ENCODE measurements at places on chromosomes 1 and 21.

GRCh38 chr1:12696658-12697057, 19.3 kb upstream of the AADACL3 start:
- no peak for DNase-seq

DNA sequence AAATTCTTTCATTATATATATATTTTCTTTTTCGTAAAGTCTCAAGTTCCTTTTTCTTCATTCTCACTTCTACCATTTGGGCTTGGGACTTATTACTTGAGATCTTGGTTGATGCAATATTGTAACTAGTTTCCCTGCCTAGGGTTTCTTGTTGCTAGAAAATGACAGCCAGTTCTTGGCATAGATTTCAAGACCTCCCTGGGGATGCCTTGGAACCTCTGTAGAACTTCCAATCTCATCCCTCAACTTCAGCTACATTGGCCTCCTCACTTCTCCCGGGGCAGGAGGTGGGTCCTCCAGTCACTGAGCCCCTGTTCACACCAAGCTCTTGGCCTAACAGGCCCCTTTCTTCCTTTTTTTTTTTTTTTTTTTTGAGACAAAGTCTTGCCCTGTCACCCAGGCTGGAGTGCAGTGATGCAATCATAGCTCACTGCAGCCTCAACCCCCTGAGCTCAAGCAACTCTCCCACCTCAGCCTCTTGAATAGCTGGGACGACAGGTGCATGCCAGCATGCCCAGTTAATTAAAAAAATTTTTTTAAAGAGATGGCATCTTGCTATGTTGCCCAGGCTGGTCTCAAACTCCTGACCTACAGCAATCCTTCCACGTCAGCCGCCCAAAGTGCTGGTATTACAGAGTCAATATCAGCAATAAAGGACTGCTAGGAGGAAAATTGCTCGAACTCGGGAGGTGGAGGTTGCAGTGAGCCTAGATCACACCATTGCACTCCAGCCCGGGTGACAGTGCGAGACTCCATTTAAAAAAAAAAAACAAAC, 33.1 kb downstream of the MAP3K7CL start:
- peak; percentile 38 for DNase-seq

DNA sequence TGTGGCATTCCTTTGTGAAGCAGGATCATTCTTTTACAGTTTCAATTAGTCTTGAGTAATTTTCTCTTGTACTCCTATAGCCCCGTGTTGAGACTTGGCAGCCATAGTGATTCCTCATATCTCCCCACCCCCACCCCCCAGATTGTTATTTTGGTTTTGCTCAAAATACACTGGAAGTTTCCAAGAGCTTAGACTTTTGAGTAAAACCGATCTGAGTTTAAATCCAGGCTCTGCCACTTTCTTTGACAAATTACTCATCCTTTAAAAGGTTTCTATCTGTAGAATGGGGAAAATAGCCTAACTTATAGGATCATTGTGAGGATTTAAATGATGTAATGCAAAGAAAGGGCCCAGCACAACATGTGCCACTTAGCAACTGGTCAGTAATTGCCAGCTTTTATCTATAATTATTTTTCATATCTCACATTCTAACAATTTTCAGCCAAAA, 53.1 kb upstream of the RC3H1 start:
- DNase-seq = no peak

GRCh38 chr1:119647734-119648619, at the start of gene ZNF697:
Gene ZNF697 (minus strand): TSS chr1:119648266. CDS start chr1:119626100, 22,166 bp downstream.
- peak; percentile 87 for DNase-seq

GRCh38 chr21:32844653-32845436, 73.3 kb upstream of the PAXBP1 start:
- DNase-seq = peak; percentile 7

DNA sequence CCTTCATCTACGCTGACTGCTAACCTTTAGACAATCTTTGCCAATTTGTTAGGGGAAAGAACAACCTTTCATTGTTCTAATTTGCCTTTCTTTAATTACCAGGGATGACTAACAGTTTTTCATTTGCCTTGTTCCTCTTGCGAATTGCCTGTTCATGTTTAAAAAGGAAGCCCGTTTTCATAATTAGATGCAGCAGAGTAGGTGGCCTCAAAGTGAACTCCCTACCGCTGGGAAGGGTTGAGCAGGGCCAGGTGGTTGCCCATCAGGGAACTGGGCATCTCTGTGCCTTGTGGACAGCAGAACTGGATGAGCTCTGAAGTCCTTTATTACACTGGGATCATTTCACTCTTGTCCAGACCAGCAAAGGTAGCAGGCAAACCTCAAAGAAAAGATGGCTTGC, 59.0 kb downstream of the HIVEP3 start:
- DNase-seq = no peak

- no peak for DNase-seq
Observed at GRCh38 chr1:160768295-160768657, 27.7 kb upstream of the LY9 start.

DNA sequence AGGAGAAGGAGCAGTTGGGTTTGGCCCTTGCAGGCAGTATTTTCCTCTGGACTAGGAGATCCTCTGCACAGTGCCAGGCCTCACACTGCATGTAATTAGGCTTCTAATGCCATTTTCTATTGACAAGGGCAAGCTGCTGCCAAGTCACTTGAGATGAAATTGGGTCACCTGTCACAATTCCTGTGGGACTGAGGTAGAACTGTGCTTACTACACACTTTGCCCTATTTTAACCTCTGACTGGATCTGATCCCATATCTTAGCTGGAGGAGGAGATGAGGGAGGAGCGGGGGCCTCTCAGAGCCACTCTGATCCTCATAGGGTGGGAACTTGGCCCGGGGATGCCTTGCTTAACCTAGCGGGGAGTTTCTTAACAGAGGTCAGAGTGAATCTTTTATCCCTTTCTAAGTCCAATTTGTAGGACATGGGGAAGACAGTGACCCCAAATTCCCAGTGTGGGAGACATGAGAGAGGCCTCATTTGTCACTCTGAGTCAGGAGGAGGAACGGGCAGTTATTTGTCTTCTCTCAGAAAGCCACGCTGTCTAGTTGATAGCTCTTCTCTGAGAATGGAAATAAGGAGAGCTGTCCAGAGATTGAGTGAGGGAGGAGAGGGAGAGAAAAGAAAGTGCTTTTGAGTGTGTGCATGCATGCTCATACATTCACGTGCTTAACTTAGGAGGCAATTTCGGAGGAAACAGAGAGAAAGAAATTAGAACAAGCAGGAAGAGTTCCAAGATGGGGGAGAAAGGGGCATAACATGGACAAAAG, 121.3 kb downstream of the CACNA1E start:
- no peak for DNase-seq

- no peak for DNase-seq
Observed at GRCh38 chr1:10108134-10108663, 75.4 kb downstream of the UBE4B start.

- no peak for DNase-seq
Observed at GRCh38 chr1:66240491-66241484, 293.2 kb upstream of the SGIP1 start.

- no peak for DNase-seq
Observed at GRCh38 chr1:218890451-218890850, 283.2 kb upstream of the LYPLAL1 start.

GRCh38 chr1:236457775-236458174, 63.7 kb downstream of the EDARADD start:
- no peak for DNase-seq

DNA sequence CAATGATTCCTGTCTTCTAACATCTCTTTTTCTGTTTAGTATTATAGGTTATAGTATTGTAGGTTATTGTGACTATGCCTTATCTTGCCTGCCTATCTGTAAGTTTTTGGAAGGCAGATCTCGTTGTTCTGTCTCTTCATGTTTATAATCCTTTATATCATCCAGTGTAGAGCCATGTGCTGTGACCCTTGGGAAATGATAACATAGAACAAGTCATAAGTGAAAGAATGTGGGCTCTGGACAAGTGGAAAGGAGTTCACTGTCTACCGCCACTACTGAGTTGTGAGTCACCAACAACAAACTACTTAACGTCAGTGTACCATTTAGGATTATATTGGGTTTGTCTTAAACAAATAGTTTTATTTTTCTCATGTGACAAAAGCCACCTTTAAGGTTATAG, 139.3 kb downstream of the LYPLAL1 start:
- DNase-seq = no peak

DNA sequence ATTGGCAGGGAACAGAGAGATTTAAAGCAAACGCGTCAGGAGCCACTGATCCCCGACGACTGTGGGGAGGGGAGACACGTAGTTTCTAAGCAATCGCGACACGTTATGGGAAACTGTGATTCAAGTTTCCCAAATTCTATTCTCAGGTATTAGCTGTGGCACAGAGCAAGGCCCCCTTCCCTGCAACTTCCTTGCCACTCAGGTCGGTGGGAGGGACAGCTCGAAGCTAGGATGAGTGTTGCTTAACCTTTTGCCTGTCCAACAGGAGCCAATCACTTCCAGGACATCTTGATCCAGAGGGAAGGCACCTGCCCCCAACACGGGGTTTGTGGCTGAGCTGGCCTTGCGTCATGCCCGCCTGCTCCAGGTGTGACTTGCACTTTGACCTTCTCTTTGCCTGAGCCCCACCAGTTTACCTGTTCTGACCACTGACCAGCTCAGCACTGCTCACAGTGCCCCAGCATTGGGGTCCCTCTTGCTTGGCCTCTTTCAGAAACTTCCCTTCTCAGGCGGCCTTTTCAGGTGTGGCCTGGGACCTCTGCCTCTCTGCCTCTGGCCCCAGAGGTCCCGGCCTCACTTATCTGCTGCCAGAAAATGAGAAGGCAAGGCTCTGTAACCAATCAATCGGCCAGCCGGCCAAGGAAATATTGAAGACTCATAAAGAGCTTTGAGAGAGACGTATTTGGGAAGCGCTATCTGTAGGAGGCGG, 24.6 kb downstream of the TEX35 start:
- DNase-seq = no peak

DNA sequence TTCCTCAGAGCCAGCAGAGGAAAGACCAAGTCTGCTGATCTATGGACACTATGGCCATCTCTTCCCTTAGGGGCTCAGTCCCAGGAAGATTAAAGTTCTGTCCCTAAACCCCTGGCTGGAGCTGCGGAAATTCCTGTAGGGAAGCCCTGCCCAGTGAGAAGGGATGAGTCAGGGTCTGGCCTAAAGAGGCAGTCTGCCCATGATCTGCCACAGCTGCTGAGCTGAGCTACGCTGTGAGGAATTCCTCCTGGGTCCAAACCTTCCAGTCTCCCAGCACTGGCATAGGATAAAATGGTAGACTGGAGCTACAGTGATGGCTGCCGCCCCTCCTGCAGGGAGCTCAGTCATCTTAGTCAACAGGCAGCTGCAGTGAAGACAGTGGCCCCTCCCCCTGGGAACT, 213.7 kb downstream of the BRINP2 start:
- DNase-seq = no peak

DNA sequence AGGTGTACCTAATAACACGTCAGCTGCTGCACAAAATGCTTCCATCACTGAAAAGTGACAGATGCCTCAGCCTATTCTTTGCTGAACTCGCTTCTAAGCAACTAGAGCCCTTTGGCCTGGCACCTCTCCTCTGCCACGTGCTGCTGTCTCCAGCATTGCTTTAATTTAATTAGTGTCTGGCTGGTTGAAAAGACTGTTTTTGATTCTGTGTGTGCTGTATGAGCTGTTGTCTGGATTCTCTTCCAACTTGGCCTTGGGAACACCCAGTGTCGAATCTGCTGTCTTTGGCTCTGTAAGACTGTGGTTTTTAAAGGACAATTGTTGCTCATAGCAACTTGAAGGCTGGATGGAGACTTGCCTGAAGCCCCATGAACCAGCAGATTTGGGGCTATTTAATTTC, 109.5 kb downstream of the PSMG1 start:
- DNase-seq = no peak

DNA sequence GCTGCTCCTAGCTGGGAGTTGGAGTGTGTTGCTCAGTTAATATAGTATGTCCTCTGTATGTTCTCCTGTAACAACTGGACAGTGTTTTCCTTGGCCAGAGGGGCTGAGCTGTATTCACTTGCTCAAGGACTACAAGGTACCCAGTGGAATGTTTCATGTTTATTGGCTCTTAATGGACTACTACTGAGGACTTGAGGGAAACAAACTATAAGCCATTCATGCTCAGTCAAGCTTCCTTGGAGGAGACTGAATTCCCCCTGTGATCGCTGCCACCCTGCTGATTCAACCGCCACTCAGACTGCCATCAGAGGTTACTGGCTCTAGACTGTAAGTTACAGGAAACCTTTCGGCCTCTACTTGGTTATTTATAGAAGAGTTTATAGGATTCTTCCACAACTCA, 166.6 kb downstream of the ZC3H11B start:
- no peak for DNase-seq

DNA sequence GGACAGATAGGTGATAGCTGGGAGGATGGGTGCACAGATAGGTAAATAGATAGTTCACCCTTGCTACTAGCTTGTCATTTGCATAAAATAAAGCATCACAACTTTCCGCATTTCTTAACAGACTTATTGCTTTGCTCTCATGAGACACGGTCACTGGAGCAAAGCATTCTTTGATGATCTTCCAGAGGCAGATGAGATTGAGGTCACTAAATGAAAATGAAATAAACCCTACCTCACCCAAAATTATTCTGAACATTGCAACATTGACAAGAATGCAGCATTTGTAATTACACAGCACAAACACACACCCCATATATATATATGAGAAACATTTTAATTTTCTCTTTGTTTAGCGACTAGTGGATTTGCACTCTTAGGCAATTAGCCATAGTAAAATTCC, 107.6 kb downstream of the SNX7 start:
- no peak for DNase-seq

DNA sequence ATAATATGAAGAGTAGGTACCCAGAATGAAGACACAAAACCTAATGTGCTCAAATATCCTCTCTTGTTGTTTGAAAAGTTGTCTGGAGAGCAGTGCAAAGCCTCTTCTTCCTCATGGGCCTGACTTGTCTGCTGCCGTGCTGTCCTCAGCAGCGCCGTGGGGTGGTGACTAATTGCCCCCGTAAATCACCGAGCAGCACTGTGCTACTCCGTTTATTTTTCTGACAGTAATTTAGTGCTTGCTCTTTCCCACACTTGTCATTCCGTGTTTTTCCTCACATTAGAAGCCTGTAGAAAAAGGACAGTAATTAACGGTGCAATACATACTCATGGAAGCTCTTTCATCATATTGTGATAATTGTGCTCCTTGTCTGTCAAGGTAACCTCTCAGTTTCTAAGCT, 114.8 kb upstream of the BARHL2 start:
- DNase-seq = no peak

DNA sequence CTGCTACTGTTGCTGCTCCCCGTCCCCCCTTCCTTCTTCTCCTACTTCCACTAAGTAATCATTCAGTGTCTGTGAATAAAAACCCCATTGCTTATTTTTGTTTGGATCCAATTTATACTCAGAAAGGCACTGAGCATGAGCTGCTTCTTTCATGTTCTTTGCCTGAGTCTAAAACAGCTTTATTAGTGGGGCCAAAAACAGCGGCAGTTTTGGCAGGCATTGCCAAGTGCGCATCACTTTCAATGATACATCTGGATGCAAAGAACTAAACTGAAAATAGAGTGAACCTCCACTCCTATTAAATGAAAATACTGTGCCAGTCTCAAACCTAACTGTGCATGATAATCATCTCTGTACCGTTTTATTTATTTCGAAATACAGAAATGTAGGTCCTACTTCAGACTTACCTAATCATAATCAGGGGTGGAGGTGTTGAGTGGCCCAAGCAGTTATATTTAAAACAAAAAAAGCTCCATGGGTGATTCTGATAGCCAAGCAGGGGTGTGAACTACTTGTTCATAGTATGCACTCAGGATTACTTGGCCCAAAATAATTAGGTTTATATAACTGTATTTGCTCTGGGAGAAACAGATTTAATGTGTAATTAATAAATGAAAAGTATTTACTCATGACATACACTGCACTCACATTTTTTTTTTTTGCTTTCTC, 48.4 kb downstream of the NEK7 start:
- no peak for DNase-seq

- DNase-seq = no peak
Observed at GRCh38 chr1:6345009-6345408, 48.6 kb downstream of the ACOT7 start.

GRCh38 chr21:38173276-38174035, 83.3 kb upstream of the KCNJ15 start:
- DNase-seq = no peak
